NCI-H1436 treated with DMSO at 0.1 percent for 48 hours (cell line): ENCODE measurements at places on chromosomes 6 and 20.

DNA sequence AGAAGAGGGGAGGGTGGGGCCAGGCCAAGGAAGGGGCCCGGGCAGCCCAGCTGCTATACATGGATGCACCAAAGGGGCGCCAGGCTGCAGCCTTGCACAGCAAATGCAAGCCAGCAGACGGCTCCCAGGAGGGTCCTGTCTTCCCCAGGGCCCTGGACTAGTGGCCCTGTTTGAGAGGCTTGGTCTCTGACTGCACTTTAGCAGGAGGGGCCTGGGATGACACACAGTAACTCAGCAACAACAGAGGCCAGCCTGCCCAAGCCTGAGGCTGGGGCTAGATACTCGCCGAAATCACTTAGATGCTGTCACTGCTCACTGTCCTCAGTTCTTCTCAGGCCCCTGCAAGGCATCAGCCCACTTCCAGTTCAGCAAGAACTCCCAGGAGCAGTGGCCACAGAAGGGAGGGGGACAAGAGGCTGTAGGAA is 73.5 kb downstream of the TRAM2 start:
- peak; percentile 7 for DNase-seq

DNA sequence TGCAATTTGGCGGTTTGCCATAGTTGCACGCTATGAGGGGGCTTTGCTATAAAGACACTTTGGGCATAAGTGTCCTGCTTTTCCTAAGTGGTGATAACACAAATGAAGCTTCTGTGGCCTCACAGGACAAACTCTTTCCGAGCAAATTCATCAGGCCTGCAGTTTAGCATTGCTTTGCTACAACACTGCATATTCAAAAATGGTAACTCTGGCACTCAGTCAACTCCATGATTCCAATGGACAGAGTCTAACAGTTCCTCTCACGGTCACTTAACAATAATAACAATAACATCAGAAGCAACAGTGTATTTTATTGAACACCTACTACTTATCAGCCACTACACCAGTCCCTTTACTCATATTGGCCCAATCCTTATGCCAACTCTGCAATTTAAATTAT is 222.5 kb downstream of the FRK start:
- DNase-seq, result no peak

DNA sequence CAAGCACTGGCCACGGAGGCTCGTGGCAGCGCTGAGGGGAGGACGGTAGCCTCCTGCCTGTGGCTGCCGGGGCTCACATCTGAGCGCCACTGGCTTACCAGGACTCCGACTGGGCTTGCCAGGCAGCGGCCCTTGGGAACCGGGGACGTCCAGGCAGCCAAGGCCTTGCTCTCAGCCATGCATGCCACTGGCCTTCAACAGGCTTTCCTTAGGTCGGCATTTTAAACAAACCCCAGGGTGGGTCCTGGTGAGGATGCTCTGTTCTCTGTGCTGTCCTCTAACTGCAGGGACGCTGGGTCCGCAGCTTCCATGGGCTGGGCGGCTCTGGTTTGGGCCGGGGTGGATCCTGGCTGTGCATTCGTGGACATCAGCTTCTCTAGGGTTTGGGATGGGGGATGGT is 59.1 kb upstream of the BHLHE23 start:
- DNase-seq, result no peak

DNA sequence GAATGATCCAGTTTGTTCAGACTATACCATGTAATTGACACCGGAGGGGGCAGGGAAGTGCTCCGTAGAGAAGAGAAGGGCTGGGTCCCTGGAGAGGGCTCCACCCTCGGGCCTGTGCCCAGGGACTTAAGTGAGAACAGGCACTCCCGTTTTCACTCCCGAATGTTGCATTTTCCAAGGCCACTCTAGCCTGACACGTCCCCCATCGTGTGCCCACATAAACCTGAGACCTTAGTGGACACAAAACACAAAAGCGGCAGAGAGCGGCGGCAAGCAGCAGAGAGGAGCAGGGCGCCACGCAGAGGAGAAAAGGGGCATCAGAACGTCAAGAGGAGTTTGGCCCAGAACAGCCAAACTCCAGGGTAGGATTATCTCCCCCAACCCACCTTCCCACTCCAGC is 1405.1 kb downstream of the GRIK2 start:
- DNase-seq, result no peak
